ENCODE measurements at places on chromosomes 4 and X.

- no peak for DNase-seq
Observed at GRCh38 chr4:26804925-26805324, 55.7 kb upstream of the STIM2 start.

GRCh38 chr4:82528868-82529267, 32.9 kb downstream of the TMEM150C start:
- DNase-seq = no peak

DNA sequence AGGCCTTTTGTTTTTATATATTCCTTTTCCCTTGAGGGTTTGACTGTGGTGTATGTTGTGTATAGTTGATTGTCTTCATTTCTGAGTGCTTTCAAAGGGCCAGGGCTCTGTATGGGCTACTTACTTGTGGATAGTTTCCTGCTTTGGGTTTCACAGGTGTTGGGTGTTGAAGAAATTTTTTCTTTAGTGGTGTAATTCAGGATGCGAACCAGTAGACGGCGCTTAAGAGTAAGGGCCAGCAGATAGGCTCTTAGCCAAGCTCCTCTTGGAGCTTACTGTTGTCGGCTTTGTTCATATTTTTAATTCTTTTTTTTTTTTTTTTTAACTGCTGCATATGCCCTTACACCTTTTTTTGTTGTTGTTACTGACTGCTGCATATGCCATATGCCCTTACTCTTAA, 276.3 kb upstream of the GALNT7 start:
- DNase-seq = no peak

- no peak for DNase-seq
Observed at GRCh38 chrX:39309721-39310152, 508.5 kb downstream of the MID1IP1 start.

DNA sequence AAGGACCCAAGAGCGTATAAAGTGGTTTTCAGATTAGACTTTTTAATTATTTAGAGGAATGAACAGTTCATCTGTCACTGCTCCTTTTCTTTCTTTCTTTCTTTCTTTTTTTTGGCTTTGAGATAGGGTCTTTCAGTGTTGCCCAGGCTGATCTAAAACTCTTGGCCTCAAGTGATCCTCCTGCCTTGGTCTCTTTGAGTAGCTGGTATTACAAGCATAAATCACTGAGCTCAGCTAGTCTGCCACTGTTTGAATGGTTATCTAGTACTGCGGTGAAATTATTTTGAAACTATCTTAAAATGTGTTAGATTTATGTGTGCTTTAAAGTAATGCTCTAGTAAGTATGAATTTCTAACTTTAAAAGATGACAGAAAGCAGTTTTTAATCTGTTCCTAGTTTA, 6.5 kb upstream of the FRYL start:
- DNase-seq = no peak

DNA sequence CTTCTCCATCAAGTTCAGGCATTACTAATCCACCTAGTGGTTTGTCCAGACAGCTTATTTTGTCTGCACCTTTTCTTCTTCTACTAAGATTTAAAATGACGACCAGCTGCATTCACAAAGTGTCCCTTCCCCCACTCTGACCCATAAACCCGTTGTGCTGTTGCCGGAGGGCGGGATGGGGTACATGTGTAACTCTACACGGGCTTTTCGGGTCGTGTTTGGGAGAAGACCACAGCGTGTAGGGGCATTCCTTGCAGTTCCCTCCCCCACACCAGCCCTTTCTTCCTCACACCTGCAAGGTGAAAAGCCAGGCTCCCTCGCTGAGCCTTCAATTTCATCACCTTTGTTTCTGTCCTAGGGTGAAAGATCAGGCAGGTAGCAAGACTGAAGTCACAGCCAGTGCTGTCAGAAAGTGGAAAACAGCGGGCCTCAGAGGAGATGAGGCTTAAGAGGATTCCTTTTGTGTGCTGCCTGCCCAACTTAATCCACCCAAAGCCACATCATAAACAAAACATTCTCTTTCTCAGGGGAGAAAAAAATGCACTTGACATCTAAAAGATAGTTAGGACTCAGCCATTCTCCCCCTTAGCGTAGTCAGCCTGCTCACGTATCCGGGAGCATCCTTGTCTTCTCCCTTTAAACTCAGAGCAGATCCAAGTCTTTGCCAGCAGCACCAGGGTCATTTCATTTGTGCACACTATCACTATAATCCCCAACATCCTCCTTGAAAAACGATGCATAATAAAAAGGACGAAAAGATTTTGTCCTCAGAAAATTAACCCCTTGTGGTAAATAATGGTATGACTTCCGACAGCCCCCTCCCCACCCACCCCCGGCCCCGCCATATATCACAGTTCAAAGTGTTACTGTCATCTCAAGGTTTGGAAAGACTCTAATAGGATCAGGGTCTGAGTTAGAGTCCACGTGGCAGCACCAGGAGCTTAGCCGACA, 599.0 kb downstream of the RAB28 start:
- no peak for DNase-seq

GRCh38 chr4:15976456-15977447, 13.8 kb upstream of the FGFBP2 start:
- no peak for DNase-seq

DNA sequence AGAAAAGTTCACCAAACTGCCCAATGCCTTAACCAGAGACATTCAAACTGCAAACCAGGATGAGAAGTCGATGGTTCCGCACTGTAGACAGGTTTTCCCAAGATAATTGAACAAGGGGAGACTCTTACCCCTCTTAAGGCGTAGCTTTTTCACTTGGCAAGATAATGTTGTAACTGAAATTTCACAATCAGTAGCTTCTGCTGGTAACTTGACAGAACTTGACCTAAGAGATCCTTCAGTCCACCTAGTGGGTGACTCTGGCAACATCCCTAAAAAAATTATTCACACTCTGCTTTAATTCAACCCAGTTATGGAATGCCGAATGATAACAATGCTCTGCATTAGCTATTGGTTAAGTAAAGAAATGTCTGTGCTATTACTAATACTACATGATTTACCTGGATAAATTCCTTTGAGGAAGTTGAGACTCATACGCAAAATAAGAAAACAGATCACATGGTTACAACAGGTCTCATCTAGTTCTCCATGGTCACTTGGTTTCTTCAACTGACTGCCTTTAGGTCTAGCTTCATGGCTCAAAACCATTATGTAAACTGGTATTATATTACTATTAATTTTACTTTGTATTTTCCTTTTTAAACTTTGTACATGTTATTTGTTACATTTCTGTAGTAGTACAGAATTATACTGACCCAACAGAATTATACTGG, 9.1 kb downstream of the ELF2 start:
- DNase-seq = no peak

DNA sequence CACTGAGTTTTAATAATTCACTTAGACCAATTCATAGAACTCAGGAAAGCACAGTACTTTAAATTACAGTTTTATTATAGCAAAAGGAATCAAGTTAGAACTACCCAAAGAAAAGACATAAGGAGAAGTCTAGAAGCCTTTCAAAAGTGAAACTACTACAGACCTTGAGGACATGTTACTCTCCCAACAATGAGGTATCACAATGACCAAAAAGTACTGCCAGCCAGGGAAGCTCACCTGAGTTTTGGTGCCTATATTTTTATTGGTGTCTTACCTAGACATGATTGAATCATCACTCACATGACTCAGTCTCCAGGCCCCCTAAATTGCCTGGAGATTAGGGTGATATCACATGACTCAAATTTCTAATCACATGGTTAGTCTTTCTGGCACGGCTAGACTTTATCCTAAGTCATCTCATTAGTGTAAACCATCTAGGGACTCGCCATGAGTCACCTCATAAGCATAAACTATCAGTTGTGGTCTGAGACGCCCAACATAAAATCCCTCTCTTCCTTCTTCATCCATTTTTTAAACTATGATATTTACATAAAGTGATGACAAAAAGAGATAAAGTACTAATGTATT, 372.3 kb downstream of the TMA16 start:
- no peak for DNase-seq

All from neural crest cell (in vitro differentiated cells).